ENCODE measurements at places on chromosomes 11 and 22.

- no peak for DNase-seq
Observed at GRCh38 chr22:28973352-28973751, 88.3 kb downstream of the C22orf31 start.

GRCh38 chr11:111063726-111064517, 181.6 kb upstream of the POU2AF2 start:
- DNase-seq: no peak

GRCh38 chr22:24159650-24160049, 21.6 kb upstream of the SUSD2 start:
- no peak for DNase-seq

GRCh38 chr11:21148376-21148775, 479.0 kb downstream of the NELL1 start:
- DNase-seq: no peak

GRCh38 chr22:33923033-33923432, 2.8 kb upstream of the LARGE1 start:
- no peak for DNase-seq

- no peak for DNase-seq
Observed at GRCh38 chr11:65278356-65278755, 16.6 kb downstream of the POLA2 start.

DNA sequence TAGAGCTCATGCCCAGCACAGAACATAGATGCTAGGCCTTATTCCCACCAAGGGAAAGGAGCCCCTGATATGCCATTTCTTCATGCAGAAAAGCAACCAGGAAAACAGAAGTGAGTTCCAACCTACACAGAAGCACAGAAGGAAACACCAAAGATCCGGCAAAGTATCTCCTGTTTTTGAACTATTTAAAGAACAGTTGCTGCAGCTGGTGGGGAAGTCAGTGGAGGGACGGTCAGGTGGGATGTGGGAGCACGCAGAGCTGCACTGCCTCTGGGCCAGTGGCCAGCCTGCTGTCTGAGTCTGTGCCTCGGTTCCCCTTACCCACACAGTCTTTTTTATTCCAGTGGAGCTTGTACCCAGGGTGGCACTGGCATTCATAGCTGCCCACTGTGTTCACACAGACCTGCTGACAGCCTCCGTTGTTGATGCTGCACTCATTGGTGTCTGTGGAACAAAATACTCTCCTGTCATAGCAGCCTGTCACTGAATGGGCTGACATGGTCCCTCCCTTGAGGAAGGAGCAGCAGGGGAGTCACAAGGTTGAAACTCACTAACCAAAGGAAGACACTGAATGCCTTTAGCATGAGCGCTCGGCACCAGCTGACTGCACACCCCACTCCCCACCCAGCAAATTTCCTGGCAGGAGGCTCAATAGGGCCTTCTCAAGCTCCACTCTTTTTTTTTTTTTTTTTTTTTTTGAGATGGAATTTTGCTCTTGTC, 37.9 kb downstream of the SCUBE2 start:
- no peak for DNase-seq

- no peak for DNase-seq
Observed at GRCh38 chr22:36486619-36487384, 5.4 kb upstream of the TXN2 start.

- no peak for DNase-seq
Observed at GRCh38 chr22:23862103-23862502, 4.4 kb downstream of the SLC2A11 start.

DNA sequence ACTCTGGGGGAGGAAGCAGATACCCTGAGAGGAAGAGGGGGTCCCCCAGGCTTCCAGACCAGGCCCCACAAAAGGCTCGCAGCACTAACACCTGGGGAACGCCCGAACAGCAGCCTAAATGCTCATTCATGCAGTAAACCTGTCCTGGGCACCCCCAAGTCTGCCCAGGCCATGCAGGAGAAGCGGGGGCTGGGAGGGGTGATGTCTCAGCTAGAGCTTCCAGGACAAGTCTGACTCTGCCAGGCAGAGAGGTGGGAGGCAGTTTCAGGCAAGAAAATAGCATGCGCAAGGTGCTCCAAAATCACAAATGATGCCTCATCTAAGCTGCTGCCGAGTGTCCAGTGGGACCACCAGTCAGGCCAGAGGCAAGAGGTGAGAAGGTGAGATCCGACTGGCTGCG, 14.6 kb downstream of the CABP7 start:
- DNase-seq: no peak

- DNase-seq: no peak
Observed at GRCh38 chr11:70661761-70662501, 263.6 kb downstream of the CTTN start.

- DNase-seq: no peak
Observed at GRCh38 chr11:63747011-63747410, 21.6 kb downstream of the ZFTA start.

- DNase-seq: no peak
Observed at GRCh38 chr22:43127166-43127908, 15.9 kb downstream of the MCAT start.

DNA sequence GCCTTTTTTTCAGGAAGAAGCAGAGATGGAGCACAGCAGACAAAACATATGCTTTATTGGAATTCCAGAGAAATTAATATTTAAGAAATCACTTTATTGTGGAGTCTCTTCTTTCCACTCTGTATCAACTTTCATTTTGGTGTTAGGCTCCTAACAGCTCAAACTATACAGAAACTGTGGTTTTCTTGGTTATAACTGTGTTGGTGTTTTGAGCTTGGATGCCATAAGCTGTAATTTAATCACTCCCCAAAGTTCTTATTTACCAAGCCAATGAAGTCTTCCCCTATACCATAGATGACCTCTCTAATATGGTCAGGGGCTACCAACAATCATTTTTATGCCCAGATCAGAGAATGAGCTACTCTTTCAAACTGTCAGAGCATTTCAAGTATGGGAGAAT, 90.0 kb downstream of the EXT2 start:
- DNase-seq: no peak

DNA sequence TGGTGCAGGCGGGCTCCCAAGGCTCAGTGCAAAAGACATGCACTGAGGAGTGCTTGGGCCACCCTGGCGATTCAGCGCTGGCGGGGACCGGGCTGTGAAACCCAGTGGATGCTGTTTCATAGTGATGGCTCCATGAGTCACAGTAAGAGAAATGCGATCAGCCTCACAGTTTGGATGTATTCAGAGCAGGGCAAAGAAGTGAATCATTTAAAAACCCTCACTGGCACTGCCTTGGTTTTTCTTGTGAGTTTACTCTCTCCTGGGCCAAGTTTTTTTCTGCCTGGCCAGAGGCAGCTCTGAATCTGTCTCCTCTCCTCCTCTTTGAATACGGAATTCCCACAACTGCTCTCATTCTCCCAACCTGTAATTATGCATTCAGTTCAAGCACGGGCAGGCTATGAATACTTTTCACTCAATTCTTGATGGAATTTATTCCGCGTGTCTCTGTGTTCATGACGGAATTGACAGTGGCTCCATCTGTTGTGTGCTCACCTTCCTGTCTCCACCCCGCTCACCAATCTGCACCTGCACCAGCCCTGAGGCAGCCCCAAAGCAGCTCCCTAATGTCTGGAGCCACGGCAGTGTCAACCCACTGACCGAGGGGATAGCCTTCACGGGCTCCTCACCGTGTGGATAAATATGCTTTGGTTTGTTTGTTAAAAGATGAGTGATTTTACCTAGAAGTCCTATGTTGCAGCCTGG, 14.9 kb downstream of the ADAMTS8 start:
- DNase-seq: no peak

- peak; percentile 71 for DNase-seq
Observed at GRCh38 chr22:20885557-20886323, 26.9 kb downstream of the SNAP29 start.

Measured in GM12891 (cell line).